OCI-LY7 (cell line): ENCODE measurements at places on chromosomes 7 and 10.

- DNase-seq = no peak
Observed at GRCh38 chr7:129646369-129647021, 35.0 kb downstream of the NRF1 start.

DNA sequence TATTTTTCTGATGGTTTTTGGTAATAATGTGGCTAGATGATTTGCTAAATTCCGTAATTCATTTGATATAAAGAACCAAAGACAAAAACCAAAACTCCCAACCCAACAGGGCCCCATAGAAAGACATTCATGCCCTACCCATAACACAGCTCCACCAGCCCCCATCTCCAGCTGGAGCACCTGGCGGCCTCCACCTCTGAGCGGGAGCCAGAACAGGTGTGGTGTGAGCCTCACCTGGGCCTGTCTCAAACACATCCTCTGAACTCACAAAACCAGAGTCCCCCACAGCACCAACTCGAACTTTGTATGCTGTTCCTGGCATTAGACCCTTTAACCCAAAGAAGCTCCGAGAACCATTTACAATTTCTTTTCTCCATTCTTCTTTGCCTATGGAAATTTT is 36.5 kb upstream of the LAMB4 start:
- no peak for DNase-seq

- no peak for DNase-seq
Observed at GRCh38 chr7:40541336-40541735, 406.5 kb downstream of the SUGCT start.

DNA sequence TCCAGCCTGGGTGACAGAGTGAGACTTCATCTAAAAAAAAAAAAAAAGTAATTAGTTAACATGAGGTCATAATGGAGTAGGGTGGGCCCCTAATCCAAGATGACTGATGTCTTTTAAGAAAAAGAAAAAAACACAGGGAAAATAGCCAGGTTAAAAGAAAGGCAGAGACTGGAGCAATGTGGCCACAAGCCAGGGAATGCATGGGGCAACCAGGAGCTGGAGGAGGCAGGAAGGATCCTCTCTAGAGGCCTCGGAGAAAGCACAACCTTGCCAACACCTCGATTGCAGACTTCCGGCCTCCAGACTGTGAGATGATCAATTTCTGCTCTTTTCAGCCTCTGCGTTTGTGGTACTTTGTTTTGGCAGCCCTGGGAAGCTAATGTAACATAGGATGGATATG is 121.5 kb downstream of the ITIH5 start:
- DNase-seq = no peak

DNA sequence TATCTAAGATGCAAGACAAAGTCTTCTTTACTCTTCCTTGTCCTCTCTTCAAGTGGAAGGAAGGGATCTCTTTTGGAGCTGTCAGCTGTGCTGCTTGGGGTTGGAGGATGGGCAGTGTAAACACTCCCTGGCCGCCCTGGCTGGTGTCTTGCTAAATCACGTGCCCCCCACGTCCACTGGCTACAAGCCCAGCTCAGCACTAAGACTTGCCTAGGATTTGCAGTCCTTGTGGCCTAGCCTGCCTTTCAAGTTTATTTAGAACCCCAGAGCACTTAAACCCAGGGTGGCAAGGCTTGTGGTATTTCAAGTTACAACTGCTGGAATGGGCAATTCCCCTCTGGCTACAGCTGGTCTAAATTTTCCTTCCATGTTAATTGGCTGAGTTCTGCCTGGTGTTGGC is 272.4 kb upstream of the MYO3A start:
- DNase-seq = no peak
